ENCODE measurements at places on chromosomes 2 and 18.

- no peak for DNase-seq
Observed at GRCh38 chr18:50189160-50189559, 5.8 kb downstream of the MYO5B start.

DNA sequence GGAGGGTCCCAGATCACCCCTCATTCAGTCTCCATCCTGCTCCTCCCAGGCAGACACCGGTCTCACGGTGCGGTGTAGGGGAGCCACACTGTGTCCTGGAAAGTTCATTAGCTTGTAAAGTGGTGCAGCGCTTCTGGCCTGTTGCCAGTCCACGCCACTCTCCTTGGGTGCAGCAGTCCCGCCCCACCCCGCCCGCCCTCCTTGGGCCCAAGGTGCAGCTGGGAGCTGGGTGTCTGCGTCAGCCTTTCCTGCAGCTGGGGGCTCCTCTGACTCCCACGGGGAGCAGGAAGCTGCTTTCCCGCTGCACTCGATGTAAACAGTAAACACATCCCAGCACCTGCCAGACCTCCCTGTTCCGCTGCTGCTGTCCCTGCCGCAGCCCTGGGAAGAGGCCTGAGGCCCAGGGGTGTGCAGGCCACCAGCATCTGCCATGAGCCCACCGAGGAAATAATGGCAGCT is 53.8 kb upstream of the ASB18 start:
- no peak for DNase-seq

DNA sequence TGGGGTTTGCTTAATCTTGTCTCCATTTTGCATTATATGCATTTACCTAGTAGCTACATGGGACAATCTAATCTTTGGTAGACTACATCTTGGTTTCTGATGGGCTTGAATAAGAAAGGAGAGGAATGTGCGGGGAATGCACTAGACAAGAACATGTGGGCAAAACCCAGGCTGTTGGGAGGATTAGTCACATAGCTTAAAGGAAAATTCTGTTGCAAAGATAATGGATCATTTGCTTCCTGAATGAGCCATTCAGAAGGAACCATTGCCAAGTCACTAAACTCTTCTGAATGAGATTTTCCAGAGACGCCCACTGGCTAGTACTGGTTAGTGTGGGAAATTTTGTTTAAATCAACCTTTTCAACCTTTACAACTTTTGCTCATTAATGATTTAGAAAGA is 84.8 kb downstream of the OSBPL6 start:
- DNase-seq = no peak

DNA sequence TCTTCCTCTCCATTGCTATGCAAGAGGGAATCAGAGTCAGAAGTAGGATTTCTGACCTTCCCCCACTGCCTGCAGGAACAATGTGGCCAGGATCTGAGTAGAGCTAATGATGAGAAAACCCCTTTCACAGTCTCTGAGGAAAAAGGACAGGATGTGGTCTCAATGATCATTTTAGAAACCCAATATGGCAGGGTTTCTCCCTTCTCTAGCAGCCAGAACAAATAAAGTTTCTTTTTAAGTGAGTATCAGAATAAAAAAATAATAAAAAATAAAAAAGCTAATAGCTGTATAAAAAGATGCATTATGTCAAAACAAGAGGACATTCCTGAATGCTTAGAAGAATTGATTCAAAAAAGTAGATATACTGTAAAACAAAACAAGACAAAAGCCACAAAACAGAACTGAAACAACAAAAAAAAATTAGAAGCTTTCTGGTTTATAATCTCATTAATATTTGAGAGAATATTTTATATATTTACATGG is 1124.9 kb upstream of the ZEB2 start:
- DNase-seq = no peak

- DNase-seq = no peak
Observed at GRCh38 chr2:206798000-206798399, 32.6 kb downstream of the FASTKD2 start.

GRCh38 chr2:117065912-117066311 is 748.6 kb upstream of the DDX18 start:
- no peak for DNase-seq

GRCh38 chr18:3069671-3070433 is 56.9 kb upstream of the LPIN2 start:
- no peak for DNase-seq

GRCh38 chr2:162091325-162092007 is 17.5 kb upstream of the DPP4 start:
- DNase-seq = no peak

GRCh38 chr2:16330571-16330970 is 335.1 kb downstream of the CYRIA start:
- DNase-seq = no peak

GRCh38 chr2:107989445-107989844 is 3.1 kb downstream of the SLC5A7 start:
- no peak for DNase-seq

DNA sequence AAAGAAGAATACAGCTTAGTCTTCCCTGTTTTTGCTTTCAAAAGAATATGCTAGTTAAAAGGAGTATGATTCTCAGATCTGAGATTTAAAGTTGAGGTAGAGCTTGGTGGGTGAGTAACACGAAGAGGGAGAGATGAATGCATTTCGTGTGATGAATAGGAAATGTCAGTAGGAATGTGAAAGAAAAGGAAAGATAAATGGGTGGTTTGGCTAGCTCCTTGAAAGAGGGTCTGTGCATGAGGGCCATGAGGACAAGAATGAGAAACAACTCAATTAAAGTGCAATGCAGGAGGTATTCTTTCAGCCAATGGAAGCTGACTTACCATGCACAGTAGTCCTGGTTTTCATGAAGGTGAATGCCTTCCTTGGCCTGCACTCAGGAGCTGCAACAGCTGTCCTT is 248.2 kb downstream of the HNMT start:
- DNase-seq = no peak

- no peak for DNase-seq
Observed at GRCh38 chr2:97994476-97994875, 1.3 kb downstream of the TMEM131 start.

Measured in HEK293T (cell line).